Ovary (tissue), 10 donors: ENCODE measurements at places on chromosomes 3 and 15. TPM values are rescaled to one million over a fixed set of nuclear protein-coding genes. Genes with fewer than 3 reads are reported as not detected.

DNA sequence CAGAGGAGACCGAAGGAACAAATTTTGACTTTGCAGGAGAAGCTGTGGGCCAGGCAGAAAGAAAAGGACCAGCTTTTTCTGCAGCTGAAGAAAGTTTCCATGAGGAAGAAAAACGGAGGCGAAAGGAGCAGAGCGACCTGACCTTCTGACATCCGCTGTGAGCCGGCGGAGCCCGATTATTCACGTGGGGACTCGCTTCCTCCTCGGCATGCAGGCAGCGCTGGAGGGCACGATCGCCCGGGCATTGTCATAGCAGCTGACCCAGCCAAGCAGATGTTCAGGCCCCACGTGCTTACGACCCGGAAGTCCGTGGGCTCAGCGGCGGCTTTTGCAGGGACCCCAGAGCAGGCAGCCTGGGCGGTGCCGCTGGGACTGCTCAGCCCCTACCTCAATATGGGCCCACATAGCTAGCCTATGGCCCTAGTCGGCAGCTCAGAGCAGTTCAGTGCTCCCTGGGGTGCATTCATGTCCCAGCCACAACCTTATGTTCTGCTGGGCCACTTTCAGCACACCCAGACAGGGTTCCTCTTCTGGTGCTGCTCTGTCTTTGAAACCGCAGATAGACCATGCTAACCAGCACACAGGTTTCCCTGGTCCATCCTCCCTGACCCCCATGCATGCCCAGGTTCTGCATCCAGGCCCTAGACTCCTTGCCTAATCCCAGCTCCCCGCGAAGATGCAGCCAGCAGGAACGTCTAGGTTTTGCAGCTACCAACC lies 10.5 kb upstream of the EIF4A2 start:
- DNase-seq = peak; percentile 53

- DNase-seq = peak; percentile 71
Observed at GRCh38 chr15:40081691-40082194, 26.9 kb downstream of the BMF start.

Gene IL16
- 16.5 TPM for polyA plus RNA-seq

DNA sequence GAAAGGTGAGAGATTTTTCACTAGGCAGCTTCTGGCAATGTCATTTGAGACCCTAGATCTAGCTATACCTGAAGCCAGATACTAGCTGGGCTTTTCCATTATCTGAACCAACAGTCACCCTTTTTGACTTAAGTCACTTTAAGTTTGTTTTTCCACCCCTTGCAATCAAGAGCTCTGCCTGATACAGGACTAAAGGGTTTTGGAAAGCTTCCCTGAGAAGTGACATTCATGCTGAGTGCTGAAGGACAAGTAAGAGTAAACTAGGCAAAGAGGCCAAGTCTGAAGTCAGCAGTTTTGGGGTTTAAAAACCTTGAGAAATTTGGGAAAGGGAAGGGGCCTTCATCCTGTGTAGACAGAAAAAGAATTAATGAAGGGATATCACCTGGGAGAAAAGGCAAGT lies 27.1 kb upstream of the CCDC174 start:
- no peak for DNase-seq

GRCh38 chr3:104907507-104907906 lies 459.2 kb upstream of the ALCAM start:
- no peak for DNase-seq
